ENCODE measurements at places on chromosomes 3 and 15. TPM values are rescaled to one million over a fixed set of nuclear protein-coding genes. Genes with fewer than 3 reads are reported as not detected.

DNA sequence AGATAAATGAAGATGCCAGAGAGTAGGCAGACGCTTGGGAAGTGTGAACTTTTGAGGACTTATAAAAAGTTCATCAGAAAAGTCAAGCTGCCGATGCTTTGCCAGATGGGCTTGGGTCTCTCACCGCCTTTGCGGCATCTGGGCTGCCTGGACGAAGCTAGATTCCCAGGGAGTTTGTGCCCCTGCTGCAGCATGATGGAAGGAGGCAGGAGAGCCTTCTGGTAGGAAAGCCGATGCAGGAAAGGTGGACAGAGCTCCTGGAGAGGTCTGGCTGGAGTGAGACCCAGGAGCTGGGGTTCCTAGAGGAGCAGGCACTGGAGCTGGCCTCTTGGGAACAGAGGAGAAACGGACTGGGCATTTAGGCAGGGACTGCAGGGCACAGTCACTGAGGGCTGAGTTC is 51.9 kb upstream of the ATP2B2 start:
- DNase-seq, result no peak

- no peak for DNase-seq
These were observed 21.4 kb upstream of the PLSCR5 start for GRCh38 chr3:146626403-146627122.

GRCh38 chr3:127693336-127693843 is 20.6 kb downstream of the ABTB1 start:
- no peak for DNase-seq

DNA sequence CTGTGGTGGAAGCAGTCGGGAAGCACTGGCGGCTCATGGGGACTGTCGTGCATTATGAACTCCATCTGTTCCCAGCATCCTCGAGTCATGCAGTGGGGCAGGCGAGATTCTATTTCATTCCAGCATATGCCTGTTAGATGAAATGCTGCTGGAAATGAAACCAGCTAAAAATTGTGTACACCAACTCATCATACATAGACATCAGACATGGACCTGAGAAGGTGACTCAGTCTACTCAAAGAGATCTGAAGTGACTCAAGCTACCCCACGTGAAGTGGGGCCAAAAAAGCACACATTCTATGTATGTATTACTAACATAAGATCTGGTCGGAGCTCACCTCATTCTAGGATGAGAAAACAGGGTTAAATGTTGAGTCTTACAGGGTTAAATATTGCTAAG is 47.5 kb upstream of the FAM98B start:
- no peak for DNase-seq

- no peak for DNase-seq
These were observed 340.1 kb upstream of the ROBO2 start for GRCh38 chr3:76699846-76700245.

- DNase-seq, result no peak
These were observed 361.3 kb downstream of the SV2B start for GRCh38 chr15:91461377-91461776.

DNA sequence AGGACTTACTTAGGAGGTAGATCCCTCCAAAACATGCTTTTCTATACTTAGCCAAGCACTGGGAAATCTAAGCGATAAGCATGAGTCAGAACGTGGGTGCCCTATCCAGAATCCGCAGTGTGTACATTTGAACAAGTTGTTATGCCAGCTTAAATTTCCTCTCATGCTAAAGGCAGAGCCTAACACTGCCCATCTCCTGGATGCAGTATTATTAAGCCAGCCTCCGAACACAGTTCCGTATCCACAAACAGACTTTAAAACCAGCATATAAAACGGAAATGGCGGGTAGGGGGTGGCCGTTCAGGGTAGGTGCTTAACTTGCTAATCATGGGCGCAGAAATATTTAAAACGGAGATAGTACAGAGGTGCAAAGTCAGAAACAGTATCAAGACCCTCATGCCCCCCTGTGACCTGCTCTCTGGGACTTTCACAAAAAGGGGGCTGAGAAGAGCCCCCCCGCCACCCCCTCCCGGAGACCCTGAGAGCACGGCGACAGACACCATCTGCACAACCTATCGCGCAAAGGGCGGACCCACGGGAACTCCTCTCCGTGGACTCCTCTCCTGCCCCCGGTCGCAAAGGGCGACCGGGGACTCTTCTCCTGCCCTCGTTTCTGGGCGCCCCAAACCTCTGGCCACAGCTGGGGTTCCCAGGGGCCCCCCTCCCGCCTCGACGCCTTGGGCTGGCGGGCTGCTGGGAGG is 889 bp upstream of the LRRIQ4 start:
- peak; percentile 9 for DNase-seq

Gene CHST14
- polyA plus RNA-seq, result 18.6 TPM

Gene STRIT1
- not detected for polyA plus RNA-seq

DNA sequence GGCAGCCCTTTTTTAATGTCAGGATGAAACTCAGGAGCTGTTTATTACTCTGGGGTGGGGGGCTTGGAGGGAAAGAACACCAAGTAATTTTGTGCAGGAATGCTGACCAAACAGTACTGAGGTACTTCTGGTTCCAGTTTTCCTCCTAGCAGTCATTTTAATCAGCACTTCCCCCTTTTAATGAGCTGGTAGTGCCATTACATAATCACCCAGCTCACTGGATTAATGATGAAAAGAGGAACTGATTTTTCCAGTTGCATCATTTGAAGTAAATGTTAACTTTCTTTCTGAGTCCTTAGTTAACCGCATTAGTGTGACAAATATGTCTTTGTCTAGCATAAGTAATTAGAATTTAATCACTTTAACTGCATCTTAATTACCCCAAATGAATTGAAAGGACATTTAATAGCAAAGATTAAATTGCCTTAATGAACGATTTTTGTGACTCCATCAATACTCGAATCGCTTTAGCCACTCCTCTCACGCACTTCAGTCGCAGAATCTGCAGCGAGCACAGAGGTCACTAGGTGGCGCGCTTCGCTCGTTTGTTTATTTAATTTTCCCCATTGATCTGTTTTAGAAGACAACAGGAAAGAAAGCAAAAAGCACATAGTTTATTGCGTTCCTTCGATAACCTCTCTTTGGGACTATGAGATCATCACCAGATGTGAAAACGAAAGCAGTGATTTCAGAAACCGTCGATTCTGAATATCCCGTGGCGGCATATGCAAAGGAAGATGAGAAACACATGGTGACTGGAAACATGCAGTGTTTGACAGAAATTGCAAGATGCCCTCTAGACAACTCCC is 9.8 kb downstream of the ONECUT1 start:
- peak; percentile 9 for DNase-seq

- DNase-seq, result no peak
These were observed 257.5 kb downstream of the SHQ1 start for GRCh38 chr3:72590732-72591221.

DNA sequence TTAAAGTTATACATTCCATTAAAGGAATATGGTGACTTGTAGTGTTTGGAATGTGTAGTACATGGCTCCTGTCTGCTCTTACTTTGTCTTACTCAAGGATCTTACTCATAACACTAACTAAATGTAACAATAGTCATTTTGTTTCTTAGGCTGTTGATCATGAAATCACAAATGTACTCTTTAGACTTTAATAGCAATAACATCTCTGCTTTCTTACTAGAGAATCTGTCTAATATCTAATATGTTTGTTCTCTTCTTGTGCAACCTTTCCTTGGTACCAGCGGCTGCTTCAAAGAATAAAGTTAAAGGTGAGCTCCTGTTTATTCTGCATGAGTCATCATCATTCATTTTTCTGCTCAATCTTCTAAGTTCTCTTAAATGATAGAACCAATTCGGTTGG is 767.5 kb downstream of the CADM2 start:
- no peak for DNase-seq

- DNase-seq, result no peak
These were observed 4.3 kb downstream of the SELENOT start for GRCh38 chr3:150607267-150608065.

GRCh38 chr15:81265256-81265943 is 58.5 kb downstream of the STARD5 start:
- DNase-seq, result no peak

DNA sequence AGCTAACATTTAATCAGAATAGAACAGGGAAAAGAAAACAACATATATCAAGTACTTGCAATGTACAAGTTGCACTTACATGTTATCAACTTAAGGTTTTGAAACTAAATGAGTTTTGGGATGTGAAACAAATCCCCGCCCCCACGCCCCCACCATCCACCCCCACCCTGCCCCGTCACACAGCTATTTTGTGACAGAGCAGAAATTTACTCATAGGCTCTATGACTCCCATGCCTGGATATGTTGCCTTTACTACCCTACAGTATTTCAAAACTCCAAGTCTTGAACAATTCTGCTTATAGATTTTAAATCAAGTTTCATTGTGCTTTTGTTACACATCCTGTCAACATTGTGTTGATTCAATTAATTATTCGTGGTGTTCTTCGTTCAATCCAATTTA is 18.1 kb upstream of the IL1RAP start:
- DNase-seq, result no peak

GRCh38 chr3:19652336-19652735 is 281.7 kb downstream of the EFHB start:
- no peak for DNase-seq

DNA sequence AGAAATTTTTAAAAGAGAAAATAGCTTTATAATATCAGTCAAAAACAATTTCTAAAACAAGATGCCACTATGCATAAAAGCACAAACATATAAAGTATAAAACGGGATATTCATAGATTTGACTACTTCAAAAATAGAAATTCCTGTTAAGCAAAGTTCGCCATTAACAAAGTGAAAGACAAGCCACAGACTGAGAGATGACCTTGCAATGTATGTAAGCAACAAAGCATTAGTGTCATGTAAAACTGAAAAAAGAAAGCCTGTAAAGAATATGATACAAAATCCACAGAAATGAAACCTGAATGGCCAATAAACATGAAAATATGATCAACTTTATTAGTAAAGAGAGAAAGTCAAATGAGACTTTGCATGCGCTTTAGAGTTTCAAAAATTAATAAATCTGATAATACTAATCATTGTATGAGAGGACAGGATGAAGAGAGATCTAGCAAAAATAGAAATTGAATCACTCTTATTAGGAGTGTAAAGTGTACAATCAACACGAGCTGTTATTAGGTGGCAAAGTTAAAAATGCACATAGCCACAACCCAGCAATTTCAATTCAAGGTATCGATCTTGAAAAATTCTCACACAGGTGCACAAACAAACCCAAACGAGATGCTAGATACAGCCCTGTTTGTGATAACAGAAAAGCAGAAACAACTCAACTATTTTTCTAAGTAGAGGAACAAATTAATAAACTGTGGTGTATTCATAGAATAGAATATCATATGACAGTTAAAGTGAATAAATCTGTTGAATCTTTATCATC is 173.6 kb downstream of the MECOM start:
- no peak for DNase-seq

Gene GABRR3
- not detected for polyA plus RNA-seq

Gene ZNF502
- 3.2 TPM for polyA plus RNA-seq

- no peak for DNase-seq
These were observed 338.1 kb upstream of the TGFBR2 start for GRCh38 chr3:30268288-30268687.

- DNase-seq, result no peak
These were observed 11.7 kb downstream of the EDEM1 start for GRCh38 chr3:5198986-5199731.

- no peak for DNase-seq
These were observed 64.4 kb downstream of the ZNF609 start for GRCh38 chr15:64524778-64525177.

- no peak for DNase-seq
These were observed 499.1 kb downstream of the MAGI1 start for GRCh38 chr3:65539616-65540015.

DNA sequence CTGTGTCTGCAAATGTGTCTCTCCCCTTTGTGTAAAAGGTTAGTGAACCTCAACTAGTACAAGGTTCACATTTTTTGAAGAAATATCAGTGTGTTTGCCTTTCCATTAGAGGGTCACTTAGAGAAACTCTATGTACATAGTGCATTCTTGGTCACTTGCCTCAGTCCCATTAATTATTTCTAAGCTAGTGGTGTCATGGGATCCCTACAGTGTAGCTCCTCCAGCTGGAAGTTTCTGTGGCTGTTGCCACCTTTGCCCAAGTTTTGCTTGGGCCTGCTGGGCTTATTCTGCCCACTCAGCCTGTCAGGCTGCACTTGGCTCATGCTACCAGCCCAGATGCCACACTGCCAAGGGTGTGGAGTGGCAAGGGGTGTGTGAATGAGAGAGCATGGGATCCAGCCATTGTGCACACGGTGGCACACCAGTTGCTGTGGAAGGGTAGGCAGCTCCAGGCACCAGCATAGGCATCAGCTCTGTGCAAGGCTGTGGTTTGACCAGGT is 161.7 kb downstream of the ARPP21 start:
- DNase-seq, result no peak
